NCI-H1417 treated with DMSO at 0.1 percent for 48 hours (cell line): ENCODE measurements at places on chromosomes 2 and 18.

DNA sequence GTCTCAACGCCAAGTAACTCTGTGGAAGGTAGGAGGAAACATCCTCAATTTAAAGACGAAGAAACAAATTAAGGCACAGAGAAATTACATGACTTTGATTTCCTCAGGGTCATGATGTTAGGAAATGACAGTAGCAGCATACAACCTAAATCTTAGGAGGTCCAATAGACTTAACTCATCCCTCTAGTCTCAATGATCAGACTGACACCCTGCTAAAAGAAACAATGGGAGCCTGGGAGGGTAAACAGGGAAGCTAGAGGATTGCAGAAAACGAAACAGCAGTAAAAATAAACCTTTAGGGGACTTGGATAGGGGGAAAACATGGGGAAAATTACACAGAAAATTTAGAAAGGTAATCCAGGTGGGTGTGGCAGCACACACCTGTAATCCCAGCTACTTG, 56.0 kb downstream of the ROCK2 start:
- DNase-seq: no peak

DNA sequence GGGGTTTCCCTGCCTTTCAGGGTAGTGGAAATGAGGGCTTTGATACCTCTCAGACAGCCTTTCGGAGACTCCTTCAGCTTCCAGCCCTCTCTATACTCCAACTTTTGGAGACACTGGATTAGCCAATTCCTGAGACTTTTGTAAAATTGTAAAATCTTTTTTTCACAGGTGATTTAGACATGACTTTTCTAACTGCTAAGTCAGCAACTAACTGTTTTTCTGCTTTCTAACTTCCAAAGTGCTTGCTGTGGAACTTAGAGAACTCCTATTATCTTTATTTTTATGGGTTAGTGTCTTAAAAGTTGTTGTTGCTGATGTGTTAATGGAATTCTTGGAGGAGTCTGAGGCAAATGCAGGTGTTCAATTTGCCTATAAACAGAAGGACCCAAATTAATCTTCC, 616.7 kb upstream of the ID2 start:
- no peak for DNase-seq

DNA sequence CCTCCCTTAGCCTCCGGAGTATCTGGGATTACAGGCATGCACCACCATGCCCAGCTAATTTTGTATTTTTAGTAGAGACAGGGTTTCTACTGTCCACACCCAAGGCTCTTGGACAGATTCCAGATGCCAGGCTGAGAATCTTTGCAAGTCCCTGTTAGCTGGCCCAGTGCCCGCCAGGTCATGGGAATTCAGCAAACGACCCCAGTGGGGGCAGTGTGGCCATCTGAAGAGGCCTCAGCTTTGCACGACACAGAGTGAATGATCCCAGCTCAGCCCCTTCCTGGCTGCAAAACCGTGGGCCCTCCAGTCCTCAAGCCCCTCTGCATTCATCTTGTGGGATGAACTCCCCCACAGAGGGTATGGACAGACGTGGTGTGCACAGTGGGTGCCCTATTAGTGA, 179.5 kb upstream of the ID2 start:
- no peak for DNase-seq

GRCh38 chr2:124048102-124048501, 23.0 kb downstream of the CNTNAP5 start:
- DNase-seq: no peak

GRCh38 chr2:16040271-16041010, 100.1 kb downstream of the MYCN start:
- no peak for DNase-seq

GRCh38 chr2:23379220-23379695, 5.7 kb upstream of the KLHL29 start:
- DNase-seq: no peak

GRCh38 chr2:162317861-162318327, 590 bp downstream of the IFIH1 start:
- DNase-seq: no peak

- no peak for DNase-seq
Observed at GRCh38 chr18:21053127-21053526, 58.5 kb downstream of the ROCK1 start.

DNA sequence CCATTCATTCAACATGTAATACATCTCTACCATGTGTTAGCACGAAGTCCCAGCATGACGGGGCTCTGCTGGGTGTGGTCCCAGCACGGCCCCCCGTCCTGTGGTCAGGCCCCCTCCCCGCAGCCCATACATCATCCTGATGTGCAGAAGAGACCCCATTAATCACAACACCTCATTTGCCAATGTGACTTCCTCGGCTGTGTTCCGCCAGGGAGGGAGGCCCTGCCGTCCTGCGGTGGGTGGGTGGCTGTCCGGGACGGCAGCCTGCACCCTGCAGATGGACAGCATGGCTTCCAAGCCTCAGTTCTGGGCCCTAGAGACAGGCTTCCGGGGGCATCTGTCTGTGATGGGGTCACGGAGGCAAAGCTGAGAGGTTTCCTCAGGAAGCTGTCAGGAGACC, 254.0 kb downstream of the CYP26B1 start:
- DNase-seq: no peak

GRCh38 chr2:184367211-184367610, 231.1 kb upstream of the ZNF804A start:
- DNase-seq: no peak

- DNase-seq: no peak
Observed at GRCh38 chr2:18924386-18924785, 335.0 kb upstream of the NT5C1B start.

DNA sequence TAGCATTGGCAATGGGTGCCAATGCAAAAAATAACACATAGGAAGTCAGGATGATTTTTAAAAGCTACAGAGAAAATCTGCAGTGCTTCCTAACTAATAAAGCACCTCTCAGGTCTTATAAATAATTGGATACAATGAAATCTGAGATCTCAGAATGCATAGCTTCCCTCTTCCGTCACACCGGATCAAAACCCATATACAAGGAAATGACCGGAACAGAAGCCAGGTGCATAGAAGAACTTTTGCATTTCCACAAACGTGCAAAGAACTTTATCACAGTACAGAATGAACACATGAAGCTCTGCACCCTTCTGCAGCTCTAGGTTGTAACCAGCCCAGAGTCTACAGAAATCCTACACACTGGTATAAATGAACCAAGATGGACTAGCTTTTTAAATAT, 145.4 kb downstream of the TCF4 start:
- DNase-seq: no peak

GRCh38 chr2:32699151-32699550, 71.3 kb downstream of the TTC27 start:
- DNase-seq: no peak

DNA sequence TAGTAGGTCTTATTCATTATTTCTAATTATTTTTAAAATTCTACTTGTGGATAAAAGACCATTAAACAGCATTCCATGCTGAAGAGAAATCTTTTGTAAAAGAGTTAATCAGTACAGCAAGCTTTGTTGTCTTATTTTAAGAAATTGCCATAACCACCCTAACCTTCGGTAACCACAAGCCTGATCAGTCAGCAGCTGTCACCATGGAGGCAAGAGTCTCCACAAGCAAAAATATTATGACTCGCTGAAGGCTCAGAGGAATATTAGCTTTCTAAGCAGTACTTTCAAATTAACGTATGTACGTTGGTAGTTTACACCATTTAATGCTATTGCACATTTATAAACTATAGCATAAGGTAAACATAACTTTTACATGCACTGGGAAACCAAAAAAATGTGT, 650.5 kb upstream of the LINC00305 start:
- no peak for DNase-seq

GRCh38 chr2:8364668-8365067, 317.2 kb upstream of the ID2 start:
- no peak for DNase-seq

GRCh38 chr2:85367180-85367579, 12.6 kb downstream of the ELMOD3 start:
- DNase-seq: no peak

DNA sequence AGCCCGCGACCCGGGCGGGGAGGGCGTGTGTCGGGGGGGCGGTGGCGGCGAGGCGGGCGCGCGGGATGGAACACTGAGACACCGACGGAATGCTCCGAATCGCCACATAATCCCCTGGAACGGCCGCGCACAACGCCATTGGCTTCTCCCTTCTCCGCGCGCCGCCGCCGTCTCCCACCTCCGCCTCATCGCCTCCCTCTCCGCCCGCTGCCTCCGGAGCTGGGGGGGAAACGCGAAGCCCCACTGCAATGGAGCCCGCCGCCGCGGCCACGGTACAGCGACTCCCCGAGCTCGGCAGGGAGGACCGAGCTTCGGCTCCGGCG, at the start of gene PHLPP1:
TSS of gene PHLPP1 (plus strand) at position 106 of the 323 bp plus-strand sequence. CDS start at position 249, 143 bp downstream.
- DNase-seq: no peak

DNA sequence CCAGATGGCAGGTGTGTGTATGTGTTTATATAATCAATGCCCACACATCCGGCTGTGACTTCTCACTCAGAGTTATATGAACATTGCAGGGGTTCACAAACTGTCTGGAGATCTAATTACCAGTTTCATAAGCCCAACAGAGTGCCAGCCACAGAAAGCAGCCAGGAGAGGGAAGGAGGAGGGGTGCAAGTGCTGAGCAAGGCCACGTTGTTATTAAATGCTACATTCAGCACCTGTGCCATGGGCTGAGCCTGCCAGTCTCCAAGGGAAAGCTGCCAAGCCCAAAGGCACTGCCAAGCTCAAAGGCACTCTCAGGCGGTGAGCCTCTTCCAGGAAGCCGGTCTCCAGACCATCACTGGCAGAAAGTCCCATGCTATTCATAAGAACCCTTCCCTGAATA, 17.4 kb downstream of the XDH start:
- DNase-seq: peak; percentile 75

GRCh38 chr2:69285379-69285894, 101.6 kb downstream of the GFPT1 start:
- DNase-seq: no peak

DNA sequence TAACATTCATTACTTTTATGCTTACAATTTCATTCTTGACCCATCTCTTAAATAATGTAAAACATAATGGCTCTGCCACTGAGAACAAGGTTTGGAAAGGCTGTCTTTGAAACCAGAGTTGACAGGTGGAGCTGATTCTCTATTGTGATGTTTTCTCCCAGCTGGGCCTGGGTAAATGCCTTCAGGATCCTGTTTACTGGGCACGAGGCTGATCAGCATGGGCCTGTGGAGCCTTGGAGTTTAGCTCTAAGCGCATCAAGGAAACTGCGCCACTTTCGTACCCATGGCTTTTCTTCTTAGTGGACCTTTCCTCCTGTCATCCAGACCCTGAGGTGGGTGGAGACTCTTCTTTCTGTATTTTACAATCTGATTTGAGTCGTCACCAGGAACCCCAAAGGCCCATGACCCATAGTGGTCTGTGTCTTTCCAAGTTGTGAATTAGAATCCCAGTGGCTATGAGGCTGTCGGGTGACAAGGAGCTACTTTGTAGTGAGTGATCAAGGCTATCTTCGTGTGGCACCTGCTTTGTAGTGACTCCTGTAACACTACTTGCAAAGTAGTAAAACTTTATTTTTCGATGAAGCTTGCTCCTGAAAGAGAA, 123.1 kb downstream of the LPIN1 start:
- no peak for DNase-seq

DNA sequence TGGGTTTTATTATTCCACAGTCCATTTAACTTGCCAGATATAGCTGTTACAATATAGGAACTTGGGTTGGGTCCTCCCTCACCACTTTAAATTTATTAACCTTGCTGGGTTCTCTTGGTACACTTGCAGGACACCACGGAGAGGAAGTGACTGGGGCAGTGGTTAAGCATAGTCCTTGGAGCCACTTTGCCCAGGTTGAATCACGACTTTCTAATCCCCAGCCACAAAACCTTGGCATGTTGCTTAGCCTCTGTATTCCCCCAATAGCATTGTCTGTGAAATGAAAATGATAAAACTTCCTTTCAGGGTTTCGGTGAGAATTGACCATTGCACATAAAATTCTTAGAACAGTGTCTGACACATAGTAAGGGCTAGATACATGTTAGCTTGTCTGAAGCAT, 221.2 kb downstream of the IRS1 start:
- no peak for DNase-seq

DNA sequence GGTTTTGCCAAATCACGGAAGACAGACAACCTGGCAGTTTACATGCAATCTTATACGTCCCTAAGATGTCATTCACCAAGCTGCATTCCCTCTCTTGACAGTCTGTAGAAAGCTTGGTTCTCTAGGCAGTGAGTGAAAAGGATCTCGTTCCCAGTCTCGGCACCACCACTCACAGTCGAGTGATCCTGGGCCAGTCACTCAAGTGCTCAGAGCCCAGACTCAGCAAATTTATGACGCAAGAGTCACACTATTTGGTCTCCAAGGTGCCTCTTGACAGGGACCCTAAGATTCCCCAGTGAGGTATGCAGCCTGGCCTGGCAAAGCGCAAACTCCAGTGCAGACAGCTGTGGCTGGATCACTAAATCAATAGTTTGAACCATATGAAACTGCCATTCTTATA, 77.9 kb downstream of the EIPR1 start:
- no peak for DNase-seq

DNA sequence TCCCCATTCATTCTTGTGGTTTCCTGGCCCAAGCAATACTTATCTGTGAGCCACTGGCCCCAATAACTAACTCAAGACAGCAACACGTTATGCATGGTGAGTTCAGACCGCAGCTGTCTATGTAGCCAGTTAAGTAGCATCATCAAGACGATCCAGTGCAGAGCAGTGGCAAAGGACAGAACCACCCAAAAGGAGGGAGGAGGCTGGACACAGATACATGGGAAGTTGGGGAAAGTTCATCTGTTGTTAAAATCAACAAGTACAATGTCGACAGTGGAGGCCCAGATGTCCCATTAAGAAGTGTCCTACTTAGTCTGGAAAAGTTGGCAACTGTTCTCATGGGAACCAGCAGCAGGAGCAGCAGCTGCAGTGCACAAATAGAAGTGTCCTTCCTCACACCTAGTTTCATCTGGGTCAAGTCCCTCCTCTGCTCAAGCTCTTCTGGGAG, 106.9 kb upstream of the THOC1 start:
- DNase-seq: no peak

DNA sequence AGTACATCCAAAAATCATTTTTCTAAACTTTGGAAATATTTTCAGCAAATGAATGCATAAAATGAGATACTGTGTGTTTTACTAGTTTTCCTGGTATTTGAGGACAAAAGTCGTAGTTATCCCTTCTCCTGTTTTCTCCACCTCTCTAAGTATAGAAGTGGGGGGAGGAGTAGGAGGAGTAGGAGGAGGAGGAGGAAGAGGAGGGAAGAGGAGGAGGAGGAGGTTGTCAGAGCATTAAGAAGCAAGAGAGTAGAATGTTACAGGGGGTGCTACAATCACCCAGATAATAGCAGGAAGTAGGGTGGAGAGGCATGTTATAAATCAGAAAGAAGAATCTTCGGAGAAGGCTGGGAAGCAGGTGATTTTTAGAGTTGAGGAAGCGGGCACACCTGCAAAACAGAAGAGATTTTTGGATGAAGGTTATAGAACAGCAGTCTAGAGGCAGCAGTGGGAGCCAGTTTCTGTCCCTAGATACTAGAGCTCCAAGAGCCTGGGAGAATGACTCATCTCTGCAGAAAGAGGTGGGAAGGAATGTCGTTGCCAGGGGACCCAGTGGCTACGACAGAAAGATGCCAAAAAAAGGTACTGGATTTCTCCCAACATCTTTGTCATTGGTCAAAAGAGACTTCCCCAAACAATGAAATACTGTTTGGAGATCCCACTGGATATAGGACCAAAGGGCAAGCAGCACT, 44.2 kb upstream of the AQP4 start:
- no peak for DNase-seq

GRCh38 chr2:160666154-160667060, 172.8 kb upstream of the RBMS1 start:
- no peak for DNase-seq
